ENCODE measurements at places on chromosomes 16 and 17.

DNA sequence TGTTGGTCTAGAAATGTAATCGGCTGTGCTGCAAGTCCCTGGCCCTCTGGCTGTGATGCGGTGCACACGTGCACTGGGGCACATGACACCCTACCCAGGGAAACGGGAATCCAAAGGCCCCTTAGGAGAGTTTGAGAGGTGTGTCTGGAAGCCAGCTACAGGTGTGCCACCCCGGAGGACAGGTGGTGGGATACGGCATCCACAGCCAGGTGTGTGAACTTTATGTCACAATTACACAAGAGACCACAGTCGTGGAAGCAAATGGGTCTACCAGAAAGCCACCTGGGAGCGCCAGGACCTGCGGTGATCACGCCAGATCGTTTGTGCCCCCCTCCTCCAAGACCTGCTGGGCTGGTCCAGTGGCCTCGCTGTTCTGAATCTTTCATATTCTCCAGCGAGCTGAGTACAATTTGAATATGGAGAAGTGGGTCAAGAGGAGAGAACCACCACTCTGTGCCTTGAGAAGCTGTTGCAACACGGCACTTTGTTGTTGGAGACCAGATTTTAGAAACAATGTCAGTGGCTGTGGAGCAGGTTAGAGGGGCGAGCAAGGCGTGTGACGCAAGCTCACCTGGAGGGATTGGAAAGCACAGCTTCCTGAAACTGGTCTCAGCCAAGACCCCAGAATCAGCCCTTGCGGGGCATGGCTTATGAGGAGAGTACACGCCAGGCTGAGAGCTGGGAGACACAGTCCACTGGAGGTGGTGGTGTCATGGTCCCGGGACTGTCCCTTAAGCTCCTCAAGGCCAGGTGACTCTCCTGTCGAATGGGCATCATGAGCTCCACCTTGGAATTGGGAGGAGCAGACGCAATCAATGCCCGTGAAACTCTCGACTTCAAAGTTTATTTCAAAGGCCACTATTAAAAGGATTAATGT lies 37.4 kb downstream of the COX4I1 start:
- no peak for DNase-seq

- no peak for DNase-seq
Observed at GRCh38 chr17:41551365-41551764, 20.5 kb downstream of the KRT9 start.

GRCh38 chr17:48095611-48096010 lies 5.7 kb downstream of the CBX1 start:
- no peak for DNase-seq

DNA sequence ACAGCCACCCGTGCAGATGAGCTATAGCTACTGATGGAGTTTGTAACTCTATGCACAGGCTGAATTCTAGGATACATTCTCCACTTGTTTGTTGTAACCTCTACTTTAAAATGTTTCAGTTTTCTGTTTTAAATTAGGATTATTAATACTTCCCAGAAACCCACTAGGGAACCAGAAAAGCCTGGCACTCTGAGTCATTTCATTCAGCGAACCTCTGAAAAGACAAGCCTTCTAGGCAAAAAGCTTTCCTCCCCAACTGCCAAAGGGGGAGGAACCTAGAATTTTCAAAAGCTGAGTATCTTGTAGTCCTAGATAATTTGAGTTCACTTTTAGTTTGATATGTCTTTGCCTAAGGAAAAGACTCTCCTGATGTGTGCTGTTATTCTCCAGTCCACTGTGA lies 43.2 kb downstream of the GOSR1 start:
- no peak for DNase-seq

DNA sequence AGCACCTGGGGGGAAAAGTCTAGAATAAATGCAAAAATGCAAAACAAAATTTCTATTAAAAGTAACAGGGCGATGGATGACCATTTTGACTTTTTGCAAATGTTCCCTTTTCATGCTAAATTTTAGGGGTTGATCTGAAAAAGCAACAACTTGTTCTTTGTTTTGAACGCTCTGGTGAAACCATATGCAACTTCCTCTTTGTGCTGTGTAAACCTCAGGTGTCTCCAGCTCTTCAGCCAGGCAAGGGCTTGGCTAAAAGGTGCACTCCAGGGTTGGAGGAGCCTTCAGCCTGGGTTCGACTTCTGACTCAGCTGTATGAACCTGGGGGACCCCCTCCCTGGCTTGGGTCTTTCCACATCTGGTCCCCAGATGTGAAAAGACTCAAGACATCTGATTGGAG lies 9.5 kb downstream of the IRF8 start:
- DNase-seq: no peak

- DNase-seq: no peak
Observed at GRCh38 chr17:62101090-62101489, 36.0 kb upstream of the MED13 start.

DNA sequence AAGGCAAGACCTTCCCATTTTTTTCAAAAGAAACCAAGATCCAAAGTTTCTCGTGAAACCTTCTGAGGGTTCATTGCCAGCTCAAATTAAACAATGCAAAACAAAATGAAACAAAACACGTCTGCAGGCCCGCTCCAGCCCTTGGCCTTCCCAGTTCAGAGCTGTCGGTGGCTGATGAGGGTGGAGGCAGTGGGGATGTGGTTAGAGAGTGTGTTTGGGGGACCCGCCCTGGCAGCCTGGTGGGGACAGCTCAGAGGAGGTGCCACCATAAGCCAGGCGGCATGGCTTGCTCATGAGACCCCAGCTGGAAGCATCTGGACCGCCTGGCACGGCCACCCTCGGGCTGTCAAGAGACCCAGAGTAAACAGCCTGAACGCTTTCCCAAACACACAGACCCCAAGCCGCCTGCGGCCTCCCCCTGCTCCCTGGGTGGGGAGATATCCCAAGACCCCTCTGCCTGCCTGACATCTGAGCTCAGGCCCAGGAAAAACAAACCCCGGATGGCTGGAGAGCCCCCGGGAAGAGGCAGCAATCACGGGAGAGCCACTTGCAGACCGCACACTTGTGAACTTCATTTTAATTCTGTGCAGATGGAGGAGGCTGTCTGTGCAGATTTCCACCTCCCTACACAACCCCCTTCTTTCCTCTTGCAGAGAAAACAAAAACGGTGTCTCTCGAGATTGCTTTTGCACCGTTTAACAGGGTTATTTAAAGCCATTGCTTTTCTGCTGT lies 35.4 kb upstream of the LITAF start:
- peak; percentile 80 for DNase-seq

DNA sequence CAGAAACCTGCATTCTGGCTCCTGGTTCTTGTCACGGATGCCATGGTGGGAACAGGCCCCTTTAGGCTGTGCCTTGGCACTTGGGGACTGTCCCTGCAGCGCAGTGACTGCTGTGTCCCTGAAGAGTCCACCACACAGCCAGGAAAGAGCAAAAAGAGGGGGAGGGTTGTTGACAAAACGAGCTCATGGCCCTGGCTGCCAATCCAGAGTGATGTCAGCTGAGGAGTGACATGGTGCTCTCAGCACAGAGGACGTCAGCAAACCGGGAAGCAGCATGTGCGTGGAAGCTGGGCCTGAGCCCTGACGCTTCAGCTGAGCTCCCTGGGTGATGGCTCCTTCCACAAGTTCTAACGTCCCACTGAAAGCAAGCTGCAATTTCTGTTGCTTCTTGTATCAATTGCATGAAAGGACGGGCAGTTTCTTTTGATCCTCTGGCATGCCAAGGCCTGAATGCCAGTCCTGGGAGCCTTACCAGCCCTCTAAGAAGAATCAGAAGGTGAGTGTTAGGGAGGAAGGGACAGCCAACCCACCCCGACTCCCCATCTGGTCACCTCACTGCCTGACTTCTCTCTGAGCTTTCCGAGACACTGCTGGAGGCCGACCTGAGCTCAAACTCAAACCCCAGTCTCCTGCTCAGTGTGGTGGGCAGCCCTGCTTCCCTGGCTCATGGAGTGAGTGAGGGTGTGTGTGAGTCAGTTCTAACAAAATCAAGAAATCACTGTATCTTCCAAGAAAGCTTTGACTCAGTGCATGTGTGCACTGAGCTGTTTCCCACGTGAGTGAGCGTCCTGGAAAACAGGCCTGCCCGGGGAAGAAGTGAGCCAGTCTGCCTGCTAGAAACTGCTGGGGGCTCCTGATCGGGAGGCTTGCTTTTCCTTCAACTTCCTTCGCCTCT lies 14.7 kb upstream of the WNT3 start:
- DNase-seq: no peak

- DNase-seq: no peak
Observed at GRCh38 chr16:84225126-84225525, 14.7 kb downstream of the KCNG4 start.

DNA sequence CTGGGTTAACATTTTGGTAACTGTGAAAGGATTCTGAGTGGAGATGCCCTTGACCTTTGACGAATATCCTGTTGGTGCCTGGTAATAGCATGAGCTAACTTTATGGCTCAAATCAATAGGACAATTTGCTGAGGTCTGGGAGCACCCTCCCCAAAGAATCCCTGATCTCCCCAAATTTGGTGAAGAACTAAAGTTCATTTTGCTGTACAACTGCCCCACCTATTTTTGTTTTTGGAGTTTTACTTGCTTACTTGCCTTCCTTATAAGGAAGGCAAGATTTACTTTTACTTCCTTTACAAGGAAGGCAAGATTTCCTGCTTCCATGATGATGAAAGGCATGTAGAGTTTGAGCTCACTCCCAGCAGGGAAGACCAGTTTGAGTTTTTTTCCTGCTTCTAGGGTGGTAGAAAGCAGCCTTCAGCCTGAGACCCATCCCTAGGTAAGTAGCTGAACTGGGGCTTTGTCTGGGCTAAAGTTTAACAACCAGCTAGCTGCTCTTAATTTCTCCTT lies 2.8 kb downstream of the KRTAP4-9 start:
- DNase-seq: no peak

DNA sequence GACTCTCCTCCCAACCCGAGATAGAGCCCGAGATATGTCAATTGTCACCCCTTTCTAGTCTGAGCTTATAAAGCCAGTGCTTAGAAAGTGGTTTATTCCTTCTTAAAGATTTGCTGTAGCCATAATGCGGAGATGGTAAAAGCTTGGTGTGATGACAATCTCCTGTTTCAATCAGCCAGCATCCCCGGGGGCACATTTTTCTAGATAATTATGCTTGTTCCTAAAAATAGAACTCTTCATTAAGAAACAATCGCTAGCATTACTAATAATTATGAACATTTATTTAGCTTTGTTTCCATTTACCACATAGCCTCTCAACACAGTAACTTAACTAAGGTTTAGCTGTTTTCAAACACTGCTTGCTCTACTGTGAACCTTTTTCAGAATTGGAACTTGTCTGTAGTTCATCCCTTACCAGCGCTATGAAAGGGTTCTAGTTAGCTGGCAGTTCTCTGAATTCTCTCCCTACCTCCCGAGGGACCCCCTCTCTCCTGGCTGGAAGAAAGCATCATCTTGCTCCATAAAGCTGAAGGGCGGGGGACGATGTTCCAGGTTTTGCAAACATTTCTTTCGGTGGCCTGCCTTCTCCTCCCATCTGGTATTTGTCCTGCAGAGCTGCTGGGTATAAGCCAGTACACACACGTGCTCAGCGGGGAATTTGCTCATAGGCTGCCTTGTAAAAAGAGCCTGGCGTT lies 922 bp upstream of the MRPL58 start:
- no peak for DNase-seq

- no peak for DNase-seq
Observed at GRCh38 chr16:23959072-23959751, 123.4 kb downstream of the PRKCB start.

DNA sequence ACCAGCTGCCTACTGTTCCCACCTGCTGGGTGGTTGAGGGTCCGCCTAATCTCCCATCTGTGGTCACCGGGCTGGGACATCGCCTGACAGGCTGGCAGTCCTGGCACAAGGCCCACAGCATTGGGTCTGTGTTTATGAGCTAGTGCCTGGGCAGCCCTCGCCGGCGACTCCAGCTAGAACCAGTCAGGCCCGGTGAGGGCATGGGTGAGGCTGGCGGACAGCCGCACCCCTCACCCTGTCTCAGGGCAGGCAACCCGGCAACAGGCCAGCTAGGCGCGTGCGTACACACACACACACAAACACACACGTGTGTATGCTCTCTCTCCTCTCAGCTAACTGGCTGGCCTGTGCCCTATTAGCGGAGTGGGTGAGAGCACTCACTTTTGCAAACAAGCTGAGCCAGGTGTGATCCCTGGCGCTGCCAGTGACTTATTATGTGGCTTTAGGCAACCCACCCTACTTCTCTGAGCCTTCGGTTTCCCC lies 10.4 kb downstream of the HSD11B2 start:
- DNase-seq: no peak

DNA sequence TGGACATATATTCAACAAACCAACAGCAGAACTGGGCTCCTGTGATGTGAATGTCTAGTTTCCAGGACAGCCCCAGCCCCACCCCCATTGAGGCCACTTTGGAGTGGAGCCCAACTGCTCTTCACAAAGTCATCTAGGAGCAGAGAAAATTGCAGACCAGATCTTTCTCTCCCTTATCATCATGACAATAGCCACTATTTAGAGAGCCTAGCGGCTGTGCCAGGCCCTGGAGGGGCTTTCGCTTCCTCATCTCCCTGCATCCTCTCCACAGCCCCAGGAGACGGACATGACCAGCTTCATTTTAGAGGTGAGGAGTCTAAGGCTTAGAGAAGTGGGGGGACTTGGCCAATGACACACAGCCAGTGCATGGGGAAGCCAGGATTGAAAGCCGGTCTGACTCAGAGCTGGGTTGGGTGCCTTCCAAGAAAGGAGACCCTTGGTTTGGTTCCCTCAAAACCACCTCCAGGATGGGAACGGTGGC lies 1.4 kb downstream of the PRSS8 start:
- DNase-seq: no peak

DNA sequence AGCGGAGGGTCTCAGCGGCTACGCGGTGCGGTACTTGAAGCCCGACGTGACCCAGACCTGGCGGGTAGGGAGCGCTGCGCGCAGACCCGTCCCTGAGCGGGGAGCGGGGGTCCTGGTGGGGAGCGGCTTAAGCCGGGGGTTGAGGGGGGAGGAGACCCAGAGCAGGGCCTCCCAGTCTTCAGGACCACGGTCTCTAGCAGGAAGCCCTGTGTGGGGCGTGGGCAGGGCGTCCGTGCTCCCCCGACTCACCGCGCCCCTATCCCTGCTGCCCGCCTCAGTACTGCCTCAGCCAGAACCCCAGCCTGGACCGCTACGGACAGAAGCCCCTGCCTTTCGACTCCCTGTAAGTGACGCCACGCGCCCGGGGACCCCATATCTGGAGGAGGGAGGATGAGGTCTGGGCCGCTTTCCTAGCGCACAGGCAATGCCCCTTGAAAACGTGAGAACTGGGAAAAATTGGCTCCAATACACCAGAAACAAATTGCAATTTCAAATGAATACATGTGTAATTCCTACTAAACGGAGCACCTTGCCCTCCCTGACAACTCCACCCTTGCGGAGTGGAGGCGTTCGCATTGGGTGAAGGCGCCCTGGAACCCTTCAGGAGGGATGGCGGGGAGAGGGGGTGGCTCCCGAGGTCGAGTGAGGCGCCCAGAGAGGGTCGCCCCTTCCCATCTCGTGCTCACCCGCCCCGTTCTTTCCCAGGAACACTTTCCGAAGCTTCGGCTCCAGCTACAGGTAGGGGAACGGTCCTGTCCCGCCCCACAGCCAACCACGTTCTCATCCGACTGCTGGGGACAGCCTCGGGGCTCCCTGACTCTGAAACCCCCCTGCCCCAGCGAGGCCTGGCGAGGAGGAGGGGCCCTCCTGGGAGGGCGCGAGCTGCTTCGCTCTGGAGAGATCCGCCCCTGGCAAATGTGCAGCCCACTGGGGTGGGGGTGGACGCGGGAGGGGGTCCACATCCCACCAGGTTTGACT lies 14.6 kb upstream of the CNGB1 start:
- no peak for DNase-seq
